NCI-H187 treated with DMSO at 0.1 percent for 48 hours (cell line): ENCODE measurements at places on chromosomes 13 and 19.
A peak's percentile ranks its signal among the peaks of the same experiment; 100 is the strongest.

DNA sequence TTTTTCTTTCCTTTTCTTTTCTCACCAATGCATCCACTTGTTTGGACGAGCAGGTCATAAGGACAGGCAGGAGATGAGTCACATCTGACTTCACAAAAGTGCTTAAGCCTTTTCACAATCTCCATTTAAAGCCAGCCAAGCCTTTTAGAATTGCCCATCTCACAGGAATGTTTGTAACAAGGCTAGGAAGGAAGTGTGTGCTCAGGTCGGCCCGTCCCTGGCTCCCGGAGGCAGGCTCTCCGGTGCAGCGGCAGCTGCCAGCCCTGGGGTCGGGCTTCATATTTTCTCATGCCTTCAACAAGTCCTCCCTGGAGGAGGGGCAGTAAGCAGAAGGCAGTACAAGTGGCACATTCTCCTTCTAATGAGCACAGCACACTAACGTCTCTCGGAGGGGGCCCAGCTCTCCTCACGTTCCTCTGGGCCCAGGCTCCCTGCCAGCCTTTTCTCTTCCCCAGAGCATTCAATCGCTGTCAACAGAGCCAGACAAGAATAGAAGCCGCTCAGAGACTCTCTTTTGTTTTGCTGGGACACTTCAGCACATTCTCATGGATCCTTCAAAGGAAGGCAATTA, 180.5 kb downstream of the COL4A1 start:
- peak; percentile 40 for DNase-seq

DNA sequence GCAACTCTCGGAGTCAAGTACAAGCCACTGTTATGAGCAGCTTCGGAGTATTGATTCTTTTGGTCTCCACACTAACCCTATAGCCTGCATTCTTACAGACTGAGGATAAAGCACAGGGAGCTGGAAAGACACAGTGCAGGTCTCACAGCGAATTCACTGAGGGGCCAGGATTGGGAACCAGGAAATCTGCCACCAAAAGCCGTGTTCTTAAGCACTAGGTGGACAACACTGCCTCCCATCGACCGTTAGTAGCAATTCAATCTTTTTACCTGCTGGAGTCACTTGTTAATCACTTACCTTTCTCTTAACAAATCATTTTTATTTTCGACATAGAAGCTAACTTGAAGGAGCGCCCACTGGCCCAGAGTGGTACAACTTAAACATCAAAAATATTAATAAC, 6.3 kb downstream of the PMIS2 start:
- no peak for DNase-seq

DNA sequence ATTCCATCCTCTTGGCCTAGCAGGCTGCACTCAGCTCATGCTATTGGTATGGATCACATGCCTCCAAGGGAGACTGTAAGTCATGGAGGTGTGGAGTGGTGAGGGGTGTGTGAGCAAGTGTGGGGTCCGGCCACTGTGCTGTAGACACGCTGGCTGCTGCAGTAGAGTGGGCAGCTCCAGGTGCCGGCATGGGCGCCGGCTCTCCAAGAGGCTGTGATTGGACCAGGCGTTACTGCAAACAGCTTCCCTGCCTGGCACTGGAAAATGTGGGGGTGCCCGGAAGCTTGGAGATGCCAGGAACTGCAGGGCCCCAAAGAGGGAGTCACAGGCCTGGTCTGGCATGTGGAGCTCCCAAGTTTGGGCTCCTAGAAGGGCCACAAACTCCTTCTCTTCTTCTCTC, 245.7 kb downstream of the GPC6 start:
- DNase-seq: no peak

GRCh38 chr13:29771247-29771646, 79.2 kb downstream of the UBL3 start:
- no peak for DNase-seq

DNA sequence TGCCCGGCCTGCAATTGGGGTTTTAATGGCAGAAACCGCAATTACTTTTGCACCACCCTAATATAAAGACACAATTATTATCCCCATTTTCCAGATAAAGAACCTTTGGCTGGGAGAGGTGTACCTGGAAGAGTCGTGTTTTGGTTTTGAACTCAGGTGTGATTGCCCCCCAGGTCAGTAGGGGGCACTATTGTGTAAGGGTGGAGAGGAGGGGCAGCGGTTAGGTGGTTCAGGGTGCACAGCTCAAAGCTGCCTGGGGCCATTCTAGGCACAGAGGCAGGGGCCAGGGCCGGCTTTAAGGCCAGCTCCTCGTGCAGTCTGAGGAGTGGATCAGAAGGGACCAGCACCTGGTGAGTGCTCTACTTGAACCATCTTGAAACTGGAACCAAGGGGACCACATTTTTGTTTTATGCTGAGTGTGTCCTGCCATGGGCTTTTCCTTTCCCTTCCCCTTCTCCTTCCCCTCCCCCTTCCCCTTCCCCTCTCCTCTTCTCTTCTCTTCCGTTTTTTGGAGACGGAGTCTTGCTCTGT, 5.8 kb upstream of the FCGRT start:
- DNase-seq: no peak

DNA sequence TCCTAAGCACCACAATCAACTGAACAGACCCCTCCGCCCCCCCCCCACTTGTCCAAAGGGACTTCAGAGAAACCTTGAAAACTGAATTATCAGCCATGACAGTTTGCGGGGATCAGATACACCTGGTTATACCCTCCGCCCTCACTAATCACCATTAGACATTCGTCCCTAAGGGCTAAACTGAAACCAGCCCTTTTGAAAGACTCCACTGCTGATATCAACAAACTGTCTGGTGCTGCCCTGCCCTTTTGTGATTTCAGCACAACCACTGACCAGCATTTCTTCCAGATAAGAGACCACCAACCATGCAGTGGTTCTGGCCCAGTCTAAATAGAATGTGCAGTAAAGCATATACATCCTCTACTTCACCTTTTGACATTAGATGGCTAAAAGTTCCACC, 1422.9 kb downstream of the EFNB2 start:
- no peak for DNase-seq

GRCh38 chr19:15098460-15098859, 8.7 kb upstream of the SYDE1 start:
- DNase-seq: no peak

DNA sequence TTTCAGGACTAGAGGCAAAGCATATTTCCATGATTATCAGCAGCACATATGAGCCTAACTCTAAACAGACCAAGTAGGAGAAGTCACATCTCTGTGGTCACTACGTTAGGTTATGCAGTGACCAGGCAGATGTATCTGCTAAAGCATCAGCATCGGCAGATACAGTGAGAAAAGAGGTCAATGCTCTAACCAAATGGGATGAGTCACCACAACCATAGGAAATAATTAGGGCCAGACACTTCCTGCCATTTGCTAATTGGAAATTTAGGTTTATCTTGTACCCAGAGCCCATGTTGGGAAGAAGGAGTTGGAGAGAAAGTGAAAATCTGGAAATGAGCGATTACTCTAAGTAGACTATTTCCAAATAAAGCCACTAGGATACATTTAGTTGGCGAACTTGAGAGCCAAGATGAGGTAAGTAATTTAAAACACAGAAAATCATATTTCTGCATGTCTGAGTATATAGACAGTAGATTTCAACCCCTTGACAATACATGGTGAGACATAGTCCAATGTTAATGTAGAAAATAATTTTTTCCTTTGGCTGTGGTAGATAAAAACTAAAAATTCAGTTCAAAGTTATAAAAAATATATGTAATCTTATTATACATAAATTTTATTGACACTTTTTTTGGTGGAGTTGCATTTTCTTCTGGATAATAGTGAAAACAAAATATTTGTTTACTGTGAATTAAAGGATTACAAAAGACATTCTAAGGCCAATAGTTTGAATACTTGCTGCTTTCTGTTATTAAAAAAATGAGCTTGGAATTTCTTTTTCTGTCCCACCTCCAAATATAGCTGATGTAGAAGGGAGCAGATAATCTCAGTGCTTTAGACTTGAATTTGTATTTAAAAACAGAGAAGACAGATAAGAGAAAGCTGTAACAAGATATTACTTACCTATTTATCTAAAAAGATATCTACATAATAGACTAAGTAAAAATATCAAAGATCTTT, 104.4 kb upstream of the CSNK1A1L start:
- no peak for DNase-seq

DNA sequence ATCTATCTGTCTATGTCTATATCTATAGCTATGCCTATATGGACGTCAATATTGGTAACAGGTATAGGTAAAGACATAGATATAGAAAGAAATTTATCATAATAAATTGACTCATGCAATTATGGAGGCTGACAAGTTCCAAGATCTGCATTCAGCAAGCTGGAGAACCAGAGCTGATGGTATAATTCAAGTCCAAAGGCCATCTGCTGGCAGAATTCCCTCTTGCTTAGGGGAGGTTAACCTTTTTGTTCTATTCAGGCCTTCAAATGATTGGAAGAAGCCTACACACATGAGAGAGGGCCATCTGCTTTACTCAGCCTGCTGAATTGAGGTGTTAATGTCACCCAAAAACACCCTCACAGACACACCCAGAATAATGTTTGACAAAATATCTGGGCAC, 10.8 kb downstream of the RASL11A start:
- no peak for DNase-seq

DNA sequence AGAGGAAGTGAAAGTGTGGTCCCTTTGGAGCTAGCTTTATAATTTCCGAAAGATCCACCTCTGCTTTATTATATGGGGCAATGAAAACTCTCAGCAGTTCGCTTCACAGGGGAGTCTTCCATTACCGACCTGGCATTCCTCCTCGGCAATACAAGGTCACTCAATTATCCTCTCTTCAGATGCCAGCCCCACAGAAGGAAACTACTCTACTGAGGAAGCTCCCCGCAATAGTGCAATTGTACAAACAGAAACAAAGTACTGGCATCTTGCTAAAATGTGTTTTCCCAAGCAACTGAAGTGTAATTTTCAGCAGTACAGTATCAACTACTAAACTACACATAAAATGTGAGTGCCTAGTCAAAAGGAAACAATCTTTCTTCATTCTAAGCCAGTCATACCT, 702.0 kb downstream of the PCDH9 start:
- no peak for DNase-seq

GRCh38 chr13:40619479-40619814, 47.0 kb downstream of the FOXO1 start:
- no peak for DNase-seq

GRCh38 chr13:102816708-102817107, 17.8 kb downstream of the BIVM start:
- DNase-seq: no peak

- no peak for DNase-seq
These were observed 46.4 kb downstream of the PEX11G start for GRCh38 chr19:7442423-7442822.

DNA sequence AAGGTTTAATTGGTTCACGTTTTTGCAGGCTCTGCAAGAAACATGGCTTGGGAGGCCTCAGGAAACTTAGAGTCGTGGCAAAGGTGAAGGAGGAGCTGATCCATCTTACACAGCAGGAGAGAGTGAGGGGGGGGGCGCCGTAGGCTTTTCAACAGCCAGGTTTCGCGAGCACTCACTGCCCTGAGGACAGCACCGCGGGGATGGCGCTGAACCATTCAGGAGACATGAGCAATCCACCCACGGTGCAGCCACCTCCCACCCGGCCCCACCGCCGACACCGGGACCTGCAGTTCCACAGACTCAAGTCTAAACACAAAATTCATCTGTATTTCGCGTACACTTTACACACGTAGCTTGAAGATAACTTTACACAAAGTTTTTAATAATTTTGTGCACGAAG, 73.6 kb downstream of the KDM4B start:
- DNase-seq: no peak

- DNase-seq: no peak
These were observed 128.6 kb downstream of the DLEU7 start for GRCh38 chr13:50714891-50715290.

- DNase-seq: no peak
These were observed 178.7 kb upstream of the PCDH9 start for GRCh38 chr13:67408798-67409197.

GRCh38 chr13:45830121-45830520, 21.4 kb downstream of the SIAH3 start:
- DNase-seq: no peak

- DNase-seq: no peak
These were observed 33.2 kb downstream of the PAK4 start for GRCh38 chr19:39158646-39159260.

DNA sequence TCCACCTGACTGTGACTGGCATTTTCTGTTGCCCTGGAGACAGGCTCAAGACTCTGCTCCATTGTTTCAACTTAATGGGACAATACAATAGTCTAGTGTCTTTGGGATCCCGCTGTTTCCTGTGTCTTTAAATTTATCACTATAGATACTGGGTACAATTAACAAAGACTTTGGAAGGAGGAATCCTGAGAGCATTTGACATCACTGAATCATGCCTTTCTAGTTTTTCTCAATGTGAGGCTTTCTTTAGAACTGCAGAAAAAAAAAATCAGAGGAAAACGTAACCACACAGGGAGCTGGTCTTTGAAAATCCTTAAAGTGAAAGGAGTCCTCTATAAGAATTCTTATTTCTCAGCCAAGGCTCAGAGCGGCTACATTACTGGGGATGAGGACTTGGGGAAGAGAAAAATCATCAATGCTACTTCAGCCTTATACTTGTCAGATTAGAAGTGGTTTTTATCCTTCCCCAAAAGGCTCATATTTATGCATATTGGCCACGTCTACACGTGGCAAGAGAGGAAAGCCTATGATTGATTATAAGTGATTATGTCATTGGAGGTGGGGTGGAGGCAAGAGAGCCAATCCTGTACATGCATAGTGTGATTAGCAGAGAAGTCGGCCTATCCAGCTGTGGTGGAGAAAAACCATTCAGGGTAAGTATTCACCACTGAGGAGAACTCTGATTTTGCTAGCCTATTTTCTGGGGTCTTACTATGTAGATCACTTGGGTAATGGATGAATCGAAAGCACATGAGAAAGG, 34.4 kb upstream of the UBL3 start:
- no peak for DNase-seq

GRCh38 chr19:35741203-35741515, 1.1 kb downstream of the IGFLR1 start:
- DNase-seq: no peak

- DNase-seq: no peak
These were observed 42.7 kb downstream of the TEX29 start for GRCh38 chr13:111363121-111363520.

- no peak for DNase-seq
These were observed 155.4 kb downstream of the DCT start for GRCh38 chr13:94323764-94324758.

DNA sequence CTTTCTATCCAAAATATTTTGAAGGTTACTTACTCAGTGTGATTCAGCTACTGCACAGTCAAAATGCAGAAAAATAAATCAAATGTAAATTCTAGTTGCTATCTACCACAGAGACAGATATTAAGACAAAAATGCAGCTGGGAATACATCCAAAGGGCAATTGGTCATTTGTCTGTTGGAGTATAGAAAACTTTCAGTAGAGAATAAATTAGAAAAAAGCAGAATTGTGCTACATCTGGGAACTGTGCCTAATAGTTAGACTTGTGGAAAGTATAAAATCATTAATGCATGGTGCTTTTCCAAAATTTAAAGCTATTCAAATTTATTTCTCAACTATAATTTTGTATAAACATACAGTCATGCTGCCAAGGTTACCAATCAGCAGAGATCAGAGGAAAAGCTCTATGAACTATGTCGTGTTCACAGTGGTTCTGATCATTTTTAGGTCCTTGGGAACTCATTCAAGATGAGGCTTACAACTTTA, 1635.8 kb downstream of the PCDH9 start:
- DNase-seq: no peak
